ENCODE measurements at places on chromosomes 1 and 21.

GRCh38 chr1:192270398-192270797 is 46.4 kb upstream of the RGS21 start:
- no peak for DNase-seq

DNA sequence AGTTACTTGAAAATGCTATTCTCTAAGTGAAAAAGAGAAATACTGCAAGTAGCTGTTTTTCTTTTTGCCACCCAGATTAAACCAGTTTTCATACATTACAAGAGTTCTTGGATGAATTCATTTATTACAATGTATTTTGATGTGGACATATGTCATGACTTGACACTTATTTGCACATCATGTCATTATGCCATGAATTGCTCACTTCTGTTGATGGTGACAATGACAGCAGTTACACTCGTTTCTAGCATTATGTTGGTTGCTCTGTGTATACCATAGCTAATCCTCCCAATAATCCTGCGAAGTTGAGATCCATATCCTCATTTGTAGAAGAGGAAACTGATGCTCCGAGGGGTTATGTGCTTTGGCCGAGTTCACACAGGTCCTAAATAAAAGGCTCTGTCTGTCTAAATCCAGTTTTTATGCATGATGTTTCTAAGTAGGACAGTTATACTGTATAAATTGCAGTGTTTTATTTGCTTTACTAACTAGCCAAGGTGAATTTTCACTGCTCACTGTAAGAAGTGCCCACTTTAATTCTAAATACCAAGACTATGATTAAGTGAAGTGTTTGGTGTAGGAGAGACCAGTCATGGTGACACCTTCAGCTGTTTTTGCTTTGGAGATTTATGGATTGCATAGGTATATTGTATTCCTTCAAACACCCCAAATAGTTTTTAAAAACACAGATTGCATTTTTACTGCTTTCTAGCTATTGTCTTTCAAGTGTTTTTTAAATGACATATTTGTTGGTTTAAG is 56.7 kb downstream of the PRDM2 start:
- no peak for DNase-seq

GRCh38 chr21:43767984-43768867 is 7.9 kb downstream of the CSTB start:
- DNase-seq, result no peak

DNA sequence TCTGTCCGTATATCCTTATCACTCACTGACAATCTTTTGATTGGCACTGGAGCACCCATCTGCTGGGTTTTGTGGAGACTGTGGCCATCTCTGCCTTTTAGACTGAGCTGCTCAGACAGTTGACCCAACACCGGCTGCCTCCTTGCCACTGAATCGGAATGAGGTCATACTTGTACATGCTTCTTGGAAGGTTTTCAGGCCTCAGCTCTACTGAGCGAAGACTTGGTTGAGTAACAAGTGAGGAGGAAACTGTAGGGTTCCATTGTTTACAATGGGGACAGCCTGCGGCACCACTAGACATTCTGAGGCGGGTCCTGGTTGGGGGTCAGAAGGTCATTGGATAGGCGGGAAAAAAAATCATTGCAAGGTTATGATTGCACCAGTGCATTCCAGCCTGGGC is 320.3 kb downstream of the KIF26B start:
- DNase-seq, result no peak

GRCh38 chr1:47931395-47931794 is 65.8 kb downstream of the TRABD2B start:
- DNase-seq, result no peak

DNA sequence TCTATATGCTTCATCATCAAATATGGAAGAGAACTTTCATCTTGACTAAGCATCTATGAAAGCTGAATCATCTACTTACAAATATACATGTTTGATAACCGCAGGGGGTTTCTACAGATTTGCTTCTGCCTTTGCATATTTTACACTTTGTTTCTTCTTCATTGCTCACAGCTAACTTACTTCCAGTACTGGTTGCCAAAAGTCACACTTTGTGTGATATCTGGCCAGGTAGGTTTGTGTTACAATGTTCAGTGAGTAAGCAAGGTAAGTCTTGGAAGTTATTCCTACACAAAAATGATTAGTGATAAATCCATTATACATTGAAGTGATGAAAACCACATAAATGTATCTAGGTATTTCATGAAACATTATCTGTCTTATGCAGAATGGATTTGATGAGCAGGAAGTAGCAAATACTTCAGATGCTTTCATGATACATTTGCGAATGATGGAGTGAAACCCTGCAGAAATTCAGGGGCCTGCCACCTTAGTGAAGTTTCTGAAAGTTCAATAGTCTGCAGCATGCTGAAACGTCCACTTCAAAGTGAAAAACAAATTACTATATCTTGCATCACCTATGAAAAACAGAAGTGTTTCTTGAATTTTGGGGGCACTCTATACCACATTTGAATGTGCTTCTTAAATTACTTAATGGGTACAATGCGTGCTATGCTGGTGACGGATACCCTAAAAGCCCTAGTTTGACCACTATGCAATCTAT is 187.3 kb downstream of the ATP6V1G3 start:
- no peak for DNase-seq

DNA sequence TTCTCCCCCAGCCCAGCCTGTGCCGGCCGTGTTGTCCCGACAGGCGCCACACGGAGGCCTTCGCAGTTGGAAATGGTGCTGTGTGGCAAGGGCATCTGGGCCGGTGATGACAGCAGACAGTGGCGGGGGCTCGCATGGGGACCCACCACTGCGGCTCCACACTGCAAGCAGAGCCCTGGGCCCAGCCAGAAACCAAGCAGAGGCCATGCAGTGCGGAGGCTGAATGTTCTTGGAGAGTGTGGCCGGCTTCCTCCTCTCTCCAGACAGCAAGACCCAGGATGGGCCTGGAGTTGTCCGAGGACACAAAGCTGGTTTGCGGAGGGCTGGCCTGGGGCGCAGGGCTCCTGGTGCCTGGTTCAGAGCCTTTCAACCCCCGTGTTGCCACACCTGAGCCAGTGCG is 104.6 kb downstream of the SIK1 start:
- no peak for DNase-seq

DNA sequence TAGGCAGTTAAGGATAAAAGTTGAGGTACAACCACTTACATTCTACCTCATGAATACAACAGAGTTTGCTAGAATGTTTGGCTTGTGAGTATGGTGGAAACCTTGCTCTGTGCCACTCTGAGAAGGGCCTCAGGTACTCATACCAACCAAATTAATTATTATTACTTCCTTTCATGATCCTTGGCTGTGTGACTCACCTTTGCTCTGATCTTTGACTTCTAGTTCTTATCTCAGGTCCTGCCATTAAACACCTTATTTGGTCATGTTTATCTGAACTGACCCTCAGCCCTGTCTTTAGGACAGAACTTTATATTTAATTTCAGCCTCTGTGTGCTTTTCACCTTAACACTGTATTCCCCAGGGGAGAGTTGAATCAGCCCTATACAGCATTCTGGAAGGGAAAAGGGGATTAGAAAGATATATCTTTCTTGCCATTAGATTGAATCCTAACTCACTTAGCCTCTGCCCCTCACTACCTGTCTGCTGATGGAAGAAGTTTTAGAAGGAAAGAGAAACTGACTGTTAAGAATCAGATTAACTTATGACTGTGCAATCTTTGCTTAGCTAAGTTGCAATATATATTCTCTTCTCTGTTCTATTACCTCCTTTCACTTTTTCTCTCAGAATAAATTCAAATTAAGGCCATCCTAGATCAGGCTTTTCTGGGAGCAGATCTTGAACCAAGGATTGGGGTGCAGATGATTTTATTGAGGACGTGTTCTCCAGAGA is 260.4 kb upstream of the DPYD start:
- DNase-seq, result no peak

GRCh38 chr21:38863843-38864363 is 58.2 kb downstream of the ETS2 start:
- DNase-seq, result no peak

DNA sequence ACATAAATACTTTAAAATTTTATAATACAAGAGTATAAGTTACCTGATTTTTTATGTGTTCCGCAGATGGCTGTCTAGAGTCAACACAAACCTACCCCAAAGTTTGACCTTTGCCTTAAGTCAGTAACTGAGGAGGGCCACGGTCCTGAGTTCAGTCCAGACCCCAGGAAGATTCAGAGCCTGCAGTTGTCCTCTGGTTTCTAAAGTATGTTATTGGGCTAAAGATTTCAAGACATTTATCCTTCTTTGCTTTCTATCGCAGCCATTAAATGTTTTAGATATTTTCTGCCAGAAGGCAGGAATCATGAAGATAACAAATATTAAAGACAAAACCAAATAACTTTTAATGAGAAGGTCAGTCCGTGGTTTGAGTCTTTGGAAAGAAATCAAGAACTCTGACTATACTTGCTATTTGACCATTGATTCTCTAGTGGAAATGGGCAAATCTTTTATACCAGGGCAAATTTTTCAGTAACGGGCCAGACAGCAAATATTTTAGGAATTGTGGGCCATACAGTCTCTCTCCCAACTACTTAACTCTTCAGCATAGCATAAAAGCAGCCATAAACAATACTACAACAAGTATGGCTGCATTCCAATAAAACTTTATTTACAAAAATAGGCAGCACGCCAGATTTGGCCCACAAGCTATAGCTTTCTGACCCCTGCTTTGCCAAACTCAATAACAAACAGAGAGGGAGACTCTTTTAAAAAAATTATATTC is 38.0 kb upstream of the HAO2 start:
- no peak for DNase-seq

DNA sequence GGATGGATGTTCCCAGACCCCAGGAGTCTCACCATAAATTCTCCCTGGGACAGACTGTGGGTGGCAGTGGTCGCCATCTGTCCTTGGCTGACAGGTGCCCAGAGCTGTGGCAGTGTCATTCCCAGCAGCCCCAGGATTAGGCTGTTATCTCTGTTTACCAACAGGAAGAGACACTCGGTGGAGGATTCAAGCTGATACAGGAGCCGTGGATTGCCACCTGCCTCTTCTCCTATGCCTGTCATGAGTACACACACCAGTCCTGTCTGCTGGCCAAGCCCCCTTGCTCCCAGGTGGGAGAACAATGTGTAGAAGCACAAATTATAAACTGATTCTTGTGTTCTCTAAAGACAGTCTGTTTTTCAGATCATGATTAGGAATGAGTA is 152.6 kb downstream of the ETS2 start:
- DNase-seq, result no peak

GRCh38 chr1:235943581-235944114 is 76.9 kb upstream of the LYST start:
- DNase-seq, result no peak

Data from activated T-cell treated with anti-CD3 and anti-CD28 coated beads for 24 hours (primary cell).